Upper lobe of right lung (tissue), 1 donor: ENCODE measurements at places on chromosomes 3 and 15.
A peak's percentile ranks its signal among the peaks of the same experiment; 100 is the strongest.

- DNase-seq: no peak
Measured at GRCh38 chr15:40317580-40317979, 5.9 kb upstream of the INAFM2 start.

DNA sequence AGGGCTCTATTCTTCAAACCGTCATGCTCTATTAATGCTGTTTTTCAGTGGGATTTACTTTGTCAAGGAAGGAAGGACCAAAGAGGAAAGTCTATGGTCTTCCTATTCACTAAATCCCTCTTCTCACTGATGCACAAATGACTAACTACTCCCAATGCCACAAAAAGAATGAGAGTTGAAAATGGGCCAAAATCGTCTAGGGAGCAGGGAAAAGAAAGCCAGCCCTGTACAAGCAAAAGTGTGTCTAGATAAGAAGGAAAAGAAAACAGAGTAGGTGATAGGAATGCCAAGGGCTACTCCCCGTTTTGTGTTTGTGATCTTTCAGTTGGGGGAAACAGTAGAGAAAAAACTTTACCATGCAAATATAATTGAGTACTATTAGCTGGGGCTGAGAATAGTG lies 97.2 kb upstream of the TMCO5A start:
- no peak for DNase-seq

- DNase-seq: no peak
Measured at GRCh38 chr3:133208184-133208583, 170.0 kb downstream of the TMEM108 start.

GRCh38 chr3:34016925-34017587 lies 218.6 kb downstream of the PDCD6IP start:
- DNase-seq: no peak

DNA sequence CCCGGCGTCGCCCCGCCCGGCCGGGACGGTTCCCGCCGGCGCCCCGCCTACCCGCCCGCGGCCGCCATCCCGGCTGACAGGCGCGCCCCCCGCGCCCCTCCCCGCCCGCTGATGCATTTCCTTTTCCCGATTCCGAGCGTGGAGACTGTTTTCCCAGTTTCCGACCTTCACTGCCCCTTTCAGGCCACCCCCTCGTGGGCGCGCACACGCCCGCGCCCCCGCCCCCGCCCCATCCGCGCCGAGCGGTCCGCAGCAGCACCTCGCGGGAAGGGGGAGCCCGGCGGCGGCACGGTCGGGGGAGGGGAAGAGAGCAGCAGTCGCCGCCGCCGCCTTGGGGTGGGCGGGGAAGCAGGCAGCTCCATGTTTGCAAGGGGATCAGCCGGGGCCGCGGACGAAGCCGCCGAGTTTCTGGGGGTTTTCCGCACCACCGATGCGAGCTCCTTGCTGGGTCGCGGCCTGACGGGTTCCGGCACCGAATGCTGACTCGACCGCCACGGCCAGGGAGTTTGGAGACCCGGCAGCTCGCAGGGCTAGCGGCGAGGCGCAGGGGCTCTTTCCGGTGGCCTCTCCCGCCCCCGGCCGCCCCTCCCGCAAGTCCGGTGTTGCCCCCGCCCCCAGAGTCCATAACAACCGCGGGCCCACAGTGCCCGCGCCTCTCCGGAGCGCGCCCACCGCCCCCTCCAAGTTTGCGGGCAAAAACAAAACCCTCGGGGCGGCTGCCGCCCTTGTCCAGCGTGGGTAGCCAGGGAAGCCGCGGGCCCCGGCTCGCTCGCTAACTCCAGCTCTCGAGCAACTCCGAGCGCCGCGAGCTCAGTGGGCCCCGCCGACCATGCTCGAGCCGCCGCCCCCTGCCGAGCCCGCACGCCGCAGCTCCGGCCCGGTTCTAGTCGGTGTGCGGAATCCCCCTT lies 3.2 kb upstream of the SIN3A start:
- DNase-seq: peak; percentile 90

- no peak for DNase-seq
Measured at GRCh38 chr15:68348081-68348480, 70.5 kb downstream of the FEM1B start.

- DNase-seq: no peak
Measured at GRCh38 chr3:159130108-159130507, 328.3 kb downstream of the MFSD1 start.

DNA sequence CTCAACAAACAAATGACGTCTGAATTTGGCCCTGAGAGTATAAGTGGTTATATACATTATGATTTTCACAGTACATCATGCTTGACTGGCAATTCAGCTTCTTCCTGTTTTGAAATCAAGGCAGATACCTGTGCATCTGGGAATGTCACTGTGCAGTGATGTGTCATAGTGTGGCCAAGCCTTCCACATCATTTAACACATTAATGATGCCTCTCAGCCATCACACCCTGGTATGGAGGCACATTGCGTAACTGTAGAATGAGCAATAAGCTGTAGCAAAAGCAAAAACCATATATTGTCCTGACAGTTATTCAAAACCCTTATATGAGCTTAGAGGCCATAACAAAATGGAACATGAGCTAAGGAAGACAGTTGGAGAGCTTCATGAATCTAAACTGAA lies 246.0 kb downstream of the EPHA3 start:
- no peak for DNase-seq

DNA sequence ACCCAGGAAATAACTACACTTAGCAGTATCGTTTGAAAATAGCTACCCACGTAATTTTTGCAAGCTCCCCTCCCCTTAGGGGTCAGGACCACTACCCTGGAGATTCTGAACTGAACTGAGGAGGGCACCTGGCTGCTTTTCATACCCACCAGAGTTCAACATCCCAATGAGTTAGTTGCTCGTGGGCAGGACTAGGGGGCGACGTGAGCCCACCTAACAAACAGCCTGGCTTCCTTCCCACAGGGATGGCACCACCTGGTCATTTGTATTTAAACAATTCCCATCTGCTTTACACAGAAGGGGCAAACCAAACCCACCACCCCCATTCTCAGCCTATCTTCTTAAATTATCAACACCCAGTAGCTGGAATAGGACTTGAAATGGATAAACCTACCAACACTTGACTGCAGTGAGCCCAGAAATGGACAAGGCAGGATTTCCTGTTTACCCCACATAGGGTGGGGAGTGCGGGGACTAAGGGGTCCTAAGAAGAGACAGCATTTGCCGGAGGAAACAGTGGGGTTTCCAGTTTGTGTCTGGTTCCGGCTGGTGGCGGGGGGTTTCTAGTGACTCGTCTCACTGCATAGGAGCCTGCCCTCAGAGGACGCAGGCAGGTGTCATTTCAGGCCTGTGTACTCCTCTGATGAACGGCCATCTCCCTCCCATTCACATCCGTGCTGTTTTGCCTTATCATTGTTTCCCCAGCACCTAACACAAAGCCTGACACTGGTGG lies 11.6 kb upstream of the VGLL4 start:
- no peak for DNase-seq

GRCh38 chr3:38578551-38578950 lies 70.9 kb downstream of the SCN5A start:
- no peak for DNase-seq

GRCh38 chr3:115710799-115711198 lies 87.5 kb downstream of the GAP43 start:
- no peak for DNase-seq

DNA sequence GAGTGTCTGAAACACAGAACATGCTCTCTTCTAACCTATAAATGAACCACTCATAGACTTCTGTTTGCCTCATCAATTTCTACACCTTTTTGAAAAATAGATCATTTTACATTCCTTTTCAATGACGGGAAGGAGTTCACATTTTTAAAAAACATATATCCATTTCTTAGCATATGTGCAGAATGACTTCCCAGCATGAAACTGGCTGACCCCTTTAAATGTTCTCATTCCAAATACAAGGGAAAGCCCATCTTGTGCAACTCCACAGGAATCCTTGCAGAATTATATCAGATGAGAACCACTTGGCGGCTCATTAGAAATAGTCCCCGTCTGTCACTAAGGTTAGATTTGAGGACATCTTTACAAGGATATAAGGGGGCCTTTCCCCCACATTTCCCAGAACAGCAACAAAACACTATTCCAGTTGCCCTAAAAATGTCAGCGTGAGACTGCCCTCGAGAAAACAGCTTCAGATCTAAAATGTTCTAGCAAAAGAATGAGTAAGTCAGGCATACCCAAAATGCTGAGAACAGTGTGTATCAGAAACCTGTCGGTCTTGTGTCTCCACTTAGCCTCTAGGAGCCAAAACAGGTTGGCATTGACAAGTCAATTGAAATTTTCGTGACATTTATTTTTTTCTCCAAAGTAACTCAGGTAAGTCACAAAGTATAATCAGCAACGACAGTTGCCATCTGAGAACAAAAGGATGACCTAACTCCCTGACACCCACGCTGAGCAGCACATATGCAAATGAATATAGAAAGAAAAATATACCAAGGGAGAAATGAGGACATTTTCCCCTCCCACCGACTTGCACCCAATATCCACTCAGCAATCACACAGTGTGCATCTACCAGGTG lies 63.1 kb downstream of the FOXP1 start:
- DNase-seq: no peak

GRCh38 chr3:122092460-122093165 lies 37.5 kb downstream of the CD86 start:
- peak; percentile 72 for DNase-seq

- DNase-seq: no peak
Measured at GRCh38 chr3:14771593-14772497, 46.9 kb upstream of the FGD5 start.

DNA sequence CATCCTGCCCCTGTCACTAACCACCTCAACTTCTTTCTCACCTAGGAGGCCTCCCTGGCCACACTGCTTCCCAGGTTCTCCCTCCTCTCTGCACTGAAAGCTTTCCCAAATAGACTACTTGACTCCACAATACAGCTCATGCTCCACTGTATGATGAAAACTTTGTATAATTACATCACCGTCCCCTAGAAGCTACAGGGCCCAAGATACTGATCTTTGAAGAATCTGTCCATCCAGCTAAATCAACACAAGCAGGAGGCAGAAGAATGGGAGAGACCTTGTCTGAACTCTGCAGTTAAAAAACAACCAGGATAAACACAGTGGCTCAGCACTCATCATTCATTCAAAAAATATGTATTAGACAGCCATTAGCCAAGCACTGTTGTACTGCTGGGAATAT lies 26.4 kb upstream of the RPS17 start:
- no peak for DNase-seq

DNA sequence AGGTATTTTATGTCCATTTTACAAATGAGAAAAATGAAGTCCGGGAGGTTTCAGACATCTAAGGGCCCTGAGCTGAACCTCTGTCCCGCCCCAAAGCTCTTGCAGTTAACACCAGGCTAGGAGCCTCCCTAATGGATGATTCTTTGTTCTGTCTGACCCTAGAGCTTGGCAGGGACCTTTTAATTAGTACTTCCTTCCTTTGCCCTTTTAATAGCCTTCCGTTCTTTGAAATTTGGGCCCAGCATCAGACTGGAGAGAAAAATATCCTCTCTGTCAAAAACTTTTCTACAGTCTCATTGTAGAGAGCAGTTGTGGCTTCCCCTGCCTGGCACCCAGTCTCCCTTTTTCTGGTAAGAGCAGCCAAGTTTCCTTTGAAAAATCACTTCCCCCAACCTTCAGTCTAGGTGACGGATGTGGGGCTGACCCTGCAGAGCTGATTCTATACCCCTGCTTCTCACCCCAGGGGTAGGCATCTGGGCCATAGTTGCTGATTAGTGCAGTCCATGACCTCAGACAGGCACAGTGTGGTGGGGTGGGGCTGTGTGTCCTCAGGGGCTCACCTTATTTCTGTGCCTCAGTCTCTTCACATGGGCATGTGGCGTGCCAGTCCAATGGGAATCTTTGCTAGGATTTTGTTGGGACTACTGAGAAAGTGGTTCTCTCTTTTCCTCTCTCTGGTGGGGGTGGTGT lies 220.4 kb downstream of the ADAMTS9 start:
- DNase-seq: no peak

- DNase-seq: no peak
Measured at GRCh38 chr3:36740787-36741186, 23.6 kb downstream of the DCLK3 start.

DNA sequence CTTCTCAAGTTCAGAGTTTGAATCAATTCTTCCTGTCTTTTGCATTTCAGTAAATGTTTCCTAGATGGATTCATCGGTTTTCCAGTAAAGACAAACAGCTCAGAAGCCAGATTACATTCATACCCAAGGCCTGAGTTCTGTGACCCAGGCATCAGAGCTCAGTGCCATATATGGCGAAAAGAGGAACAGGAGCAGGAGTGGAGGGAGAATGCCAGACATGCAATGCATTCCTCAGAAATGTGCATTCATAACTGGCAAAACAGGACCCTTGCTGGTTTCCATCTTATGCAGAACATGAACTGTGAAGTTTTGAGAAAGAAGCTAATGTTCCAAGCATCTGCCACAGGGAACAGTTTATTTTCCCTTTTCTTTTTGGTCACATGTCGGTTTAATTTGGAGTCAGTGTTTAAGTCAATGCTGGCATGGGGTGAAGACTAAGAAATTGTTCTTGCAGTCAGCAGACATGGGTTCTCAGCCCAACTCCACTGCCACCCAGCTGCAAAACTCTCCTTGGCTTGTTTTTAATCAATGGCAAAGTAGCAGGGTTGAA lies 116.5 kb downstream of the LPP start:
- no peak for DNase-seq

DNA sequence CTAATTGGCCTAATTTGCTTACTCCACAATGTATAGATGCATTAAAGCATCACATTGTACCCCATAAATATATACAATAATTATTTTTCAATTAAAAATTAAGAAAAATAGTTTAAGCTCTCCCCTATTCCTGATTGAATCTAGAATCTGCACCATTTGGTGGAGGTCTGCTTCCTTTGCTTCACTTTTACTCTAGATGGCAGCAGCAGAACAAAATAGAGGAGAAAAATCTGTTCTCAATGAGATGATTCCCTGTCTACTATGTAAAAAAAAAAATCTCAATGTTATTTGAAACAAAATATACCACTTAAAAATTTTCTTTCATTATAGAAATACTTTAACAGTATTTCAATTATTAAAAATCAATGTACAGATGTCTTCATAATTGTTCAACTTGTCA lies 109.6 kb upstream of the FXR1 start:
- DNase-seq: no peak

DNA sequence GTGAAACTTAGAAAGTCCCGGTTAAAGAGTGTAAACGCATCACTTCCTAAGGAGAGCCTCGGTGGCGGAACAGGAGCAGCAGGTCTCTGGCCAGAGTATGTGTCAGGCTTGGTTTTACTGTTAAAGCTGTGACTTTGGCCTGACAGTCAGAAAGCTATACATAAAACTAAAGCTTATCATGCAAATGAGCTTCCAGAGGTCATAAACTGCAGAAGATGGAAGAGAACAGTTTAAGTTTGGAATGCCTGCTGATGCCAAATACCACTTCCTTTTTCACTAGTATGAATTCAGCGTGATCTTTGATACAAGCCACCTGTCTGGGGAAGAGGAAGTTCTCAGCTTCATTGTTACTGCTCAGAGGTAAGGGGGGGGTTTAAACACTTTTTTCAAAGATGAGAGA lies 125.1 kb upstream of the CTDSPL start:
- DNase-seq: no peak
